Activated CD4-positive, alpha-beta T cell treated with anti-CD3 and anti-CD28 coated beads for 48 hours (primary cell): ENCODE measurements at places on chromosomes 2 and 18.

DNA sequence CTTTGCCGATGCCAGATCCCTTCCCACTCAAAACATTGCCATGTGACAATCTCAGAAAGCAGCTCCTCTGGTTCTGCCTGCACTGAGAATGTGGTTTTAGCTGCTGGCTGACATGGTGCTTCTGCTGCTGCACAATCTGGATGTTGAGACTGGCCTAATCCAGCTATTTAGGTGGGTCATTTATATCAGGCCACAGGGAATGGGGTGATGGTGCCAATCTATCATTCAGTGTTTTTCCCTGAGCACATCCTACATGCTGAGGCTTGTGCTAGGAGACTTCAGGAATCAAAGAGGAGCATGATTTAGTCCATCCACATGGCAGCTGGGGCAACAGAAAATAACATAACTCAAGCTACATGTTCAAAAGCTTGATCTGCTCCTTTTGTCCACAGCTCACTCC lies 144.7 kb downstream of the CYRIA start:
- DNase-seq: no peak

DNA sequence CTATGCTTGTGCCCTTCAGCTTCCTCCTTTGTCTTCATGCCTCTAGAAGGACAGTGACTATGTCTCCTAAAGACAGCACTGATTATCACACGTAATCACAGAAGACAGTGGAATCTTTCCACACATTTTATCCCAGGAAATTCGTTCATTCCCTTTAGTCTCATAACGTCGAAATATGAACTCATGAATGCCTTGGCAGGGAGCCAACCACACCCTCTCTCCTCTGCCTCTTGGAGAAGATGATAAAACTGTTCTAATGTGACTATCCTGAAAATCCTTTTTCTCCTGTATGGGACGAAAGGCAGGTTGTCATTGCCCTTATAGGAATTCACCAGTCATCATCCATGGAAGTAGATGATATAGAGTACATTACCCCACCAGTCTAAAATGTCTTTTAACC lies 726.6 kb upstream of the FANCL start:
- no peak for DNase-seq

GRCh38 chr2:148459377-148459778 lies 185.2 kb upstream of the EPC2 start:
- no peak for DNase-seq

- DNase-seq: no peak
These were observed 16.0 kb upstream of the TSPYL6 start for GRCh38 chr2:54271843-54272627.

GRCh38 chr2:36964496-36965058 lies 1.8 kb downstream of the STRN start:
- no peak for DNase-seq

DNA sequence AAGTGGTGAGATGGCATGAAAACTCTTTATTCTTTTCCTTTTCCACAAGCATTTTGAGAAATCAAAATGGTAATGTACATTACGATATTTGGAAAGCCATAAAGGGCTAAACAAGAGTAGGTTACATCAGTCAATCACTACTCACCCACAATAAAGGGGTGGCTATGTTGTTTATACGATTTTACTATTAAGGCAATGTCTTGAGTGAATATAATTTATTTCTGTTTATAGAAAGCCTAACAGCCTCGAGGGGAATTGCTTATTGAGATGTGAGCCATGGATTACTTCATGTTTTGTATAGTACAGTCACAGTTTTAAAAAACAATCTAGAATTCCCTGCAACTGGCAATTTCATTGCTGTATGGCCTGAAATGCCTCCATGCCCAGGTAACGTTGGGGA lies 237.5 kb upstream of the RBBP8 start:
- no peak for DNase-seq

DNA sequence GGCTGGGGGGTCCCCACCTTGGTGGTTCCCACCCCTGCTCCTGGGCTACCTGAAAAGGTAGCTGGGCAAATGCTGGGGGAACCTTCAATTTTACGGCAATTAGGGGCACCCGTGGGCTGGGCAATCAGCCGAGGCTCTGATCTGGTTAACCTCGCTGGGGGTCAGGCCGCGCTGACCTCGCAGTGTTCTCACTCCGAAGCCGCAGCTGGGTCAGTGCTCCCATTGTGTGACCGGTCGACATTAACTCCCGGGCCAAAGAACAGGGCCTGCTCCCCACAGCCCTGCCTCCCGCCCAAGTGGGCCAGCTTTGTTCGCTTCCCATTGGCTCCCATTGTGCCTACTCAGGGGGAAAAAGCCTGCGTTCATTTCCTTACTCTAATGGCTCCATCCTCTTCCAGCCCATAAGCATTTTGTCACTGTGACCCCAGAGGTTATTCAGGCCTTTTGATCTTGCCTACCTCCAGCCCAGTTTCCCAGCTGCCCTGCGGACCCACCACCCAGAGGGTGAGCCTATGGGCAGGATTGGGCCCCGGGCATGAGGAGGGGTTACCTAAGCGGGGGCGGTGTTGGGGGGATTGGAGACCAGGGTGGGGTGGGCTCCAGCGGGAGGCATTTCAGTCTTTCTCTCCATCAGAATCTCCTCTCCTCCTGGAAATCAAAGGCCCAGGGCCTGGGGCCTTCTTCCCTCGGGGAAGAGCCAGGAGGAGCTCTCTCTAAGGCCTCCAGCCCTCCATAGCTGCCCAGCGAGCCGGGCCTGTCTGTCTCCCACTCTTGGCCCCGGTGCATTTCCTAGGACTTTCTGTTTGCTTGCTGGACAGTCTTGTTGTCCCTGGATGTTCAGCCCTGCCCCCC lies 90.1 kb downstream of the MYCN start:
- DNase-seq: no peak

- no peak for DNase-seq
These were observed 252.2 kb upstream of the RAB6C start for GRCh38 chr2:129727286-129727685.

GRCh38 chr2:19895535-19895934 lies 6.2 kb downstream of the TTC32 start:
- DNase-seq: no peak

DNA sequence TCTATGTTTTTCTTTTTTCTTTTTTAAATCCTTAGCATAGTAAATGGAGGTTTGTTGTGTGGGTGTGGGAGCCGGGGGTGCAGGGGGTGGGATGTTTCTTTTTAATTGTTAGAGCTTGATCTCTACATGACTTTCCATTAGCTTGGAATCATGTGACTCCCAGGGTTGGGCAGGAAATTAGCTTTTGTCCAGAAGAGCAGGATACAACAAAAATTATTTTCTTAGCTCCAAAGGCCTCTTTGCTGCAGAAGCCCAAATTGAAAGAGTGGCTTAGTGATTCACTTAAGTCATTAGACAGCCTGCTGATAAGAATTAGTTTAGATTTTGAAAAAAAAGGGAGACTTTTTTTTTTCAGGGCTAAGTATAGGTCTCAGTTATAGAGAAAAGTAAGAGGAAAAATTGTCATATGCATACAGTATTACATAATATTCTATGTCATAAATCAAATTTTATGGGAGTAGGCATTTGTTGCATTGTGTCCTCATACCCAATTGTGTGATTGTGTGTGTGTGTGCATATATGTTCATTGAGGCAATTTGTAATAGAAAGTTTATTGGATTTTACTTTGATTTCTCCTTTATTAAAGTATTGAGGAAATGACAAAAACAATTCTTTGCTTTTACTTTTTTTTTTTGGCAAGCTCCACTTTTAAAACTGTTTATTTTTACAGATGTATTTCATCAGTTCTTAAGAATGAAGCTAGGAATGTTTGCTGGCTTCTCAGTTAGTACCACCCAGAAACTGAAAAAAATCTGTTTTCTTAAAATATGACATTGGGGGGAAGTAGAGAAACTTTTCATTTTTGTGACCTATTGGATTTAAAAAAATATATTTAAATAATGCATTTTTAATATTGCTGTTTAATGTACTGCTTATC lies 47.4 kb downstream of the TSPYL6 start:
- no peak for DNase-seq

DNA sequence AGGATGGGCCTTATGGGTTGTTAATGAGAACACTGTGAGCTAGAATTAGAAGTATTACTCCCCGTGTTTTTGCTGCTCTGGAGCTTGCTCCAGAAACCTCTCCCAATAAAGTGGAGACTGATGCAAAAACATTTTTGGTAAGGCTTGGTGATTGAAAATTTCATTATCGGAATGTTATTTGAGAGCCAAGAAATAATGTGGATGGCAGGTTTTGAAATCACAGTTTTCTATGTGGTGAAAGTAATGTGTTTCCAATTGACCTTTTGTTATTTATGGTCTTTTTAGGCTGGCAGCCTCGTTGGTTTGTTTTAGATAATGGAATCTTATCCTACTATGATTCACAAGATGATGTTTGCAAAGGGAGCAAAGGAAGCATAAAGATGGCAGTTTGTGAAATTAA lies 5.1 kb downstream of the PLEKHA3 start:
- DNase-seq: no peak

DNA sequence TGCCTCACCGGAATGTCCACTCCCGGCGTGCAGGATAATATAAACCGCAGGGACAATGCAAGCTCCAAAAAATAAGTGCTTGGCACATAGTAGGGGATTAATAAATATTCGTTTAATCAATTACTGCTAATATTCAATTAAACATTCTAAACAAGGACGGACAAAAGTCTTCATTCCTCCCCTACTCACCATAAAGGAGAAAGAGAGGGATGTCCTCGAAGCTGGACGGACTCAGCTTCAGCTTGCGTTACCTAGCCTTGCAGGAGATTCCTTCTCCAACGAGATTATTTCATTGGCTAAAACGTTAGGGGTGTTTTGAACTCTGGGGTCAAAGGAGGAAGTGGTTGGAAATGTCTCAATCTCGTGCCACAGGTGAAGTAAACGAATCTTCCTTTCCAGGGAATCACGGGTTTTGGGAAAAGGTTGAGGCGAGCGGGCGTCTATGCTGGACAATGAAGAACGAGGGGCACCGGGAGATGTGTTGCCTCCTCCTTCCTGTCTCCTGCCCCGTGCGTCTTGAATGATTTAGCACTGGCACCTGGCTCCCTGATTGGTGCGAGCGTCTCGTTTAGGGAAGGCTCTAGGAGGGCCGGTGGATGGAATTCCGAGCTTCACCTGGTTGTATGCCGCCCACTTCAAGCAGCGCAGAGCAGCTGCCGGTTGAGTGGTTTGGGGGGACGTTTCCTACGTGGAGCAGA lies 2.0 kb upstream of the GAD1 start:
- no peak for DNase-seq

GRCh38 chr2:145140658-145141057 lies 620.7 kb upstream of the ZEB2 start:
- DNase-seq: no peak

GRCh38 chr18:14776801-14777200 lies 28.8 kb downstream of the ANKRD30B start:
- no peak for DNase-seq

- DNase-seq: no peak
These were observed 677.0 kb downstream of the RNF144A start for GRCh38 chr2:7594211-7594610.

- no peak for DNase-seq
These were observed 49.8 kb upstream of the PLA2R1 start for GRCh38 chr2:160111951-160112798.

DNA sequence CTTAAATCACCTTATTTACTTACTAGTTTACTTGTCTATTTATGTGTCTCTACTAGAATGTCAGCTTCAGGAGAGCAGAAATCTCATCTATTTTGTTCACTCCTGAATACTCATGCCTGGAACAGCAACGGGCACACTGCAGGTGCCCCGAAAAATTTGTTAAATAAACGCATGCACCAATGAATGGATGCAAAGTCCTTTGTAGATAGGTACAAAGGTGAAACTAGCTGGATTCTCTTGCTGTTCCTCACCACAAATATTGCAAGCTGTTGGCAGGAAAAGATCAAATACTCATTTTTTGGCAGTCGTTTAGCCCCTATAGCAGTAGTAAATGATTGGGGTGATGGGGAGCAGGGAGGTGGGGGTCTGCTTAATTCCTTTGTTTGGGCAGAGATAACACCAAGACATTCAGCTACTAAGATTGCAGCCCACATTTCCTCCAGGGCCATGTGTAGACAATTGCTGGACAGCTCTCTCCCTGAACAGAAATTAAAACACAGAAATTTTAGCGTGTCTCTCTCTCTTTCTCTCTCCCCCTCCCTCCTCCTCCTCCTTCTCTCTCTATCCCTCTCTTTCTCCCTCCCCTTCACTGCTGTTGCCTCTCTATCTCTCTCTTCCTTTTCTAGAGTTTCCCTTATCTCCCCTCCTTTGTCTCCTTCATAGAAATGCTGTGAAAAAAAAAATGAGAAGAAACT lies 5.4 kb downstream of the MARCHF4 start:
- DNase-seq: no peak

DNA sequence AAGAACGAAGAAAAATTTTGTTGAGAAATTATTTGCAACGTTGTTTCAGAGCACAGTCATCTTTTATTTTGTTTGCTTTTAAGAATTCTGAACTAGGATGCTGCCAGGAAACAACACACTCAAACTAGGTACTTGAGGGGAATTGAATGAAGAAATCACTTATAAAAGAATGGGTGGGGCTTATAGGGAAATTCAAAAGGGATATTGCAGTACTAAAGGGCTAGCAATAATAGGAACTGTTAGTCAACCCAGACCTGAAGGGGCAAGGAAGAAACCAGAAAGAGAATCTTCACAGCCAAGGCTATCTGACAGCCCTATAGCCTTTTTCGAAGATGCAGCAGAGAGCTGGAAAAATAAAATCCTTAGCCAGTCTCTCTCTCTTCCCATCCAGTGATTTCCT lies 179.3 kb downstream of the RPRM start:
- DNase-seq: no peak
